Activated T-cell treated with anti-CD3 and anti-CD28 coated beads, Interleukin-2, amount 50 U/mL, for 72 hours (primary cell): ENCODE measurements at places on chromosomes 11 and 22. TPM values are rescaled to one million over a fixed set of nuclear protein-coding genes. Genes with fewer than 3 reads are reported as not detected.

DNA sequence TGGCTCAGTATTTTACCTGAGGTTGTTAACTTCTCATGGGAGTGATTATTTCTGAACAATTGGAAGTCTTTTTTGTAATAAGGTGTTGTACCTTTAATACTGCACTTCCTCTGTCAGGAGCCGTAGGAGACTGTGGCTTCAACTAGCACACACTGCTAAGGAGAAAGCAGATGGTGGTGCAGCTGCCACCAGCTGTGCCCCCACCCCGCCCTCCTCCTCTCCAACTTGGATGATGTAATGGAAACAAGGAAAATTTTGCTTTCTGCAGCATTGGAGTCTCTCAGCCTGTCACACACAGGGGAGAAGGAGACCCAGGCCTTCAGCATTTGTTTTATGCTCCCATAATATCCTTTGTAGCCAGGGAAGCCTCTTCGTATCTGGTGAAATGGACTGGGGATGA lies 91.2 kb downstream of the TEAD1 start:
- H3K4me3 ChIP-seq: no peak overlapping the region
- no peak overlapping the region for H3K27ac ChIP-seq
- DNase-seq: no peak

GRCh38 chr11:134905928-134906327 lies 493.9 kb upstream of the B3GAT1 start:
- no peak overlapping the region for H3K4me3 ChIP-seq
- no peak overlapping the region for H3K27ac ChIP-seq
- H3K4me1 ChIP-seq: no peaks in the 10 kb centered on the region
- no peaks in the 10 kb centered on the region for H3K36me3 ChIP-seq
- DNase-seq: no peak

The PRRG4 gene
- 0.37 TPM for total RNA-seq

The MFRP gene
- total RNA-seq: not detected

DNA sequence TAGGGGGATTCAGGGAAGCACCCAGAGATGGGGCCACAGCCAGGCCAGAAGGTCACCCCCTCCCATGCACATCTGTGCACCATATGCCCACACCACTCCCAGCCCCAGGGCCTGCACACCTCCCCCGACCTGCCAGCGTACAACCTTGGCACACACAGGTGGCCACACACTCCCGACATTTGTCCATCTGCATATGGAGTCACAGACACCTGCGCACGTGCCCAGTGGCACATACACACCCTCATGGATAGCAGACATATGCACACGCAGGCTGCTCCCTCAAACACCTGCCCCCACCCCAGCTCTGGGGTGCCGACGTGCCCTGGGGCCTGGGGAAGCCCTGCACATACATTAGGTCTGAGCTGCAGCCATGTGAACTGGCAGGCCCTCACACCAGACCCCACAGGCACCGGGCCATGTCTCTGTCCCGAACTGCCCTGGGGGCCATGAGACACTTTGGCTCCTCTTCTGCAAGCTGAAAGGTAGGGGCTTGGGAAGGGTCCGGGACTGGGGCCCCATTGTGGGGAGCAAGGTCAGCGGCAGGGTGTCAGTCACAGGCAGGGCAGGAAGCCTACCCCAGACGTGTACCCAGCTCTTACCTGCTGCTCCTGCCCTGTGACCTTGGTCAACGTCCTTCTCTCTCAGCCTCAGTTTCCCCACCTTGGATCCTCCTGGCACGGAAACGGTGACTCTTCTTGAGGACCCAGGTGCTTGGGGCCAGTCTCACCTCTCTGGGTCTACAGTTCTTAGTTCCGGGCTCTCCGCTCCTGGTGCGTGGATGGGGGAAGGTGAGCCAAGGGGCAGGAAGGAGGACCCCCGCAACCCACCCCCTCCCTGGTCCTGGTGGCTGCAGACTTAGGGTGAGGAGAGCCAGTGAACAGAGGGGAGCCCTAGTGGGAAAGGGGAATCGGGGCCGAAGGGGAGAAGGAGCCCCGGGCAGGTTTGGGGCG lies 579 bp upstream of the CABP7 start:
- peak overlapping the region; percentile 61 for H3K4me3 ChIP-seq
- H3K27ac ChIP-seq: no peak overlapping the region
- H3K27me3 ChIP-seq: peaks cover 37% of the 10 kb centered on the region
- DNase-seq: no peak
- no peaks in the 10 kb centered on the region for H3K36me3 ChIP-seq

The AGBL2 gene
- total RNA-seq: 7.6 TPM

The CNIH2 gene
- 3.5 TPM for total RNA-seq

DNA sequence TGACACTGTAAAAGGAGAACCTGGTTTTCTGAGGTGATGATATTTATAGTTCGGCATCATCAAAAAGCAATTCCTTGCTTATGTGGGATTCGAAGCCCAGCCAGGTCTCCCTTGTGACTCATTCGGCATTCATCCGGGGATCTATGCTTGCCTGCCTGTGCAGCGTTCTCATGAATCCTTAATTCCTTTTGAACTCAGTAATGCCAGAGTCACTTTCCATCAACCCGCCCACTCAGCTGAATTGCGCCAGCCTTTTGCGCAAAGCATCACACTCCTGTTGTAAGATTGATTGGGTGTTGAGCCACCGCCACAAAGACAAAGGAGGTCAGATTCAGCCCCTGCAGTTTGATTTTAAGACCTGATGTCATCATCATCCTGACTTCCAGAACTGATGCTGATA lies 128.6 kb downstream of the SLC17A6 start:
- no peak for DNase-seq
- H3K4me3 ChIP-seq: no peak overlapping the region
- H3K36me3 ChIP-seq: no peaks in the 10 kb centered on the region
- no peak overlapping the region for H3K27ac ChIP-seq
- H3K27me3 ChIP-seq: peaks cover 26% of the 10 kb centered on the region

The SPON1 gene
- total RNA-seq: 0.12 TPM

DNA sequence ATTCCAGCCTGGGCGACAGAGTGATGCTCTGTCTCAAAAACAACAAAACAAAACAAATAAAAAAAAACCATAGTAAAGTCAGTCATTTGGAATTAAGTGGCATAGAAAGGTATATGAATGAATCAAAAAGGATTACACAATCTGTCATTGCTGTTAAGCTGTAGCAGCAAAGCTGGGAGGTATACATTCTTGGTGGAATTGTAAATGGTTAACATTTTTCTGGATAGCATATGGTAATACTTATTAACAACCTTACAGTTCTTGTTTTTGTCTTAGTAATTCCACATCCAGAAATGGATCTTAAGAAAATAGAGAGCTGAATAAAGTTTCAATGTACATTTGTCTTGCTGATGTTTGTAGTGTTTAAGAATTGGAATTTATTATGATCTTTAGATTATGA lies 30.0 kb downstream of the DDX10 start:
- H3K4me3 ChIP-seq: no peak overlapping the region
- H3K27me3 ChIP-seq: no peaks in the 10 kb centered on the region
- H3K27ac ChIP-seq: no peak overlapping the region
- no peak for DNase-seq

- DNase-seq: peak; percentile 5
- peak overlapping the region; percentile 45 for H3K27ac ChIP-seq
- peaks cover 16% of the 10 kb centered on the region for H3K36me3 ChIP-seq
- H3K4me1 ChIP-seq: peaks cover 30% of the 10 kb centered on the region
- no peaks in the 10 kb centered on the region for H3K27me3 ChIP-seq
- peak overlapping the region; percentile 79 for H3K4me3 ChIP-seq
Measured at GRCh38 chr11:10488934-10489691, 34.0 kb downstream of the AMPD3 start.

The AQP11 gene
- total RNA-seq: 0.22 TPM

The KCNJ5 gene
- total RNA-seq: not detected

DNA sequence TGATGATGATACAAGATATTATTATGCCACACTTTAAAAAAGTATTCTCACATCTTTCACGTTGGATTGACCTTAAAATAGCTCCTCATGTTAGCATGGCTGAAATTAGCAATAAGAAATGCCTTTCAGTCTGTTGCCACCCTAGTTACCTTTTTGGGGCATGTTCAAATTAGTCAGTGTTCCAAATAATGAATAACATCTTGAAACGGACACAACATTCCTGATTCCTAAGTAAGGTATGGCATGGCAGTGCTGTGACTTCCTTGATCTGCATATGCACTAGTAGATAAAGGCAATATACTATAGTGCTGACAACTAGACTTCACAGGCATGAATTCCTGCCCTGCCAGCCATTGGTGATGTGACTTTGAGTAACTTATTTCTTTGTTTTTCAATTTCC lies 914.5 kb downstream of the METTL15 start:
- no peaks in the 10 kb centered on the region for H3K27me3 ChIP-seq
- H3K4me3 ChIP-seq: no peak overlapping the region
- H3K4me1 ChIP-seq: no peaks in the 10 kb centered on the region
- no peak overlapping the region for H3K27ac ChIP-seq
- DNase-seq: no peak

GRCh38 chr22:44119669-44120313 lies 60.9 kb upstream of the PARVG start:
- H3K4me3 ChIP-seq: no peak overlapping the region
- no peaks in the 10 kb centered on the region for H3K4me1 ChIP-seq
- H3K36me3 ChIP-seq: peaks cover 4% of the 10 kb centered on the region
- H3K27ac ChIP-seq: no peak overlapping the region

The CYP2D6 gene
- total RNA-seq: 6.8 TPM

The OR5A1 gene
- not detected for total RNA-seq
